M059J (cell line): ENCODE measurements at places on chromosomes 2 and 18. TPM values are rescaled to one million over a fixed set of nuclear protein-coding genes. Genes with fewer than 3 reads are reported as not detected.

The EFHD1 gene
- 0.49 and 1.7 TPM in 2 replicates for total RNA-seq

The CYRIA gene
- total RNA-seq: 0.02 TPM in 1 of 2 replicates, not detected in the other

The ALPG gene
- not detected in 2 replicates for total RNA-seq

The ADCY3 gene
- 18.1 and 22.0 TPM in 2 replicates for total RNA-seq

The DSEL gene
- 26.3 and 40.3 TPM in 2 replicates for total RNA-seq

The APCDD1 gene
- 2.4 and 6.8 TPM in 2 replicates for total RNA-seq

The DNAJC5G gene
- total RNA-seq: not detected in 2 replicates

The PROKR1 gene
- total RNA-seq: 0.17 TPM in 1 of 2 replicates, not detected in the other

The GREB1L gene
- total RNA-seq: 3.9 and 8.9 TPM in 2 replicates

The REG3G gene
- not detected in 2 replicates for total RNA-seq

The HOXD10 gene
- total RNA-seq: 9.3 and 15.0 TPM in 2 replicates

The SEH1L gene
- 28.0 and 40.9 TPM in 2 replicates for total RNA-seq

The RGPD4 gene
- total RNA-seq: not detected in 2 replicates

The IGFBP2 gene
- total RNA-seq: 7.6 and 12.6 TPM in 2 replicates

GRCh38 chr2:224039770-224040440, 819 bp upstream of the SERPINE2 start:
- DNase-seq: no peak

DNA sequence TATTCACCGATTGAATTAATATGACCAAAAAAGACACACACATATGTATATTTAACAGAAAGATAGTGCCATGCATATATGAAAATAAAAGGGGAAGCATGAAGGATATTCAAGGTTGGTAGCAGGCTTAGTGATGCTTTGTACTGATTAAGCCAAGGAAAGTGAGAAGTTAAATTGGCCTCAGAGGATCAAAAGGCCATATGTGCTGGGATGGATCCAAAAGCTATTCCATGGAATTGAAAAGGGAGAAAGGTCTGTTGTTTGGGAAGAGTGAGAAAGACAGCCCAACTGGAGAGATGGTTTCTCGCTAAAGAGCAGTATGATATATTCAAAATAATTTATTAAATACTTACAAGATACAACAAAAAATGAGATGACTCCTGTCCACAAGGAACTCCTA, 65.9 kb downstream of the INSIG2 start:
- no peak for DNase-seq

GRCh38 chr2:20797096-20797495, 25.8 kb downstream of the LDAH start:
- DNase-seq: no peak

DNA sequence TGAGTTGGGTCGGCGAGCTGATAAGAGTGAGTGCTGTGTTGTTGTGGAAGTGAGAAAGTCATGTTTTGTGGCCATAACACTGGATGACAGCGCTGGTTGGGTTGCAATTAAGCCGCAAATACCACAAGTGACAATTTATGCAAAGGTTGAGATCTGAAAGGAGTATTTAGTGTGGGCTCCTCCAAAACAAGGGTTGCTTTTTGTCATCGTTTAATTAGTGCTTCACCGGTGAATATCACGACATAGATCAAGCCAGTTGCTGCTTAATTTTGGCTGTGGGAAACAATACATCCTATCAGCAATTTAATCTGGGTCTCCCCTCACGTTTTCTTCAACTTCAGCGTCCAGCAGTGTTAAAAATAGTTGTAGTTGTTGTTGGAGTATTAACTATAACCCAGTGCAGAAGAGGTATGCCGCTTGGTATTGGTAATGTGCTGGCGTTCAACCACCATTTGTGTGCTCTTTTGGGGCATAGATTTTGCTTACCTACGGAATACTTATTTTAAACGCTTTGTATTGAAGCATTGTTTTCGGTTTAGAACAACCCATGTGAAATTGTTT, 662 bp downstream of the ACVR2A start:
- DNase-seq: peak; percentile 38

DNA sequence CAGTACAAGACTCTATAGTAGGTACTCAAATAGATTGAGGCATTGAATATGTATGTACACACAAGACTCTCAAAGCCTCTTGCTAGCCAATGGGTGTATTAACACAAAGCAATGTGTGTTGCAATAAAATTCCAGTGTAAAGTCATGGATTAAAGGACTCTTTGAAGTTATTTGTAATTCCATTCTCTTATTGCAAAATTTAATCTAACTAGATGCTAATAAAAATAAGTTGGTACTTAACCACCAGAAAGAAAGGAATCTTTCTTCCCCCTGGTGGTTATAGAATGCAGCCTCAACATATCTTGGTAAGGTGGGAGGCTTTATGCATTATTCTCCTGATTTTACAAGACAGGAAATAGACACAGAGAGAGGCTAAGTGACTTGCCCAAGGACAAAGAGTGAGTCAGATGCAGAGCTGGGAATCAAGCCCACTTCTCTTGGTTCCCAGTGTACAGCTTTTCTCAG, 18.0 kb downstream of the LRP1B start:
- peak; percentile 61 for DNase-seq

DNA sequence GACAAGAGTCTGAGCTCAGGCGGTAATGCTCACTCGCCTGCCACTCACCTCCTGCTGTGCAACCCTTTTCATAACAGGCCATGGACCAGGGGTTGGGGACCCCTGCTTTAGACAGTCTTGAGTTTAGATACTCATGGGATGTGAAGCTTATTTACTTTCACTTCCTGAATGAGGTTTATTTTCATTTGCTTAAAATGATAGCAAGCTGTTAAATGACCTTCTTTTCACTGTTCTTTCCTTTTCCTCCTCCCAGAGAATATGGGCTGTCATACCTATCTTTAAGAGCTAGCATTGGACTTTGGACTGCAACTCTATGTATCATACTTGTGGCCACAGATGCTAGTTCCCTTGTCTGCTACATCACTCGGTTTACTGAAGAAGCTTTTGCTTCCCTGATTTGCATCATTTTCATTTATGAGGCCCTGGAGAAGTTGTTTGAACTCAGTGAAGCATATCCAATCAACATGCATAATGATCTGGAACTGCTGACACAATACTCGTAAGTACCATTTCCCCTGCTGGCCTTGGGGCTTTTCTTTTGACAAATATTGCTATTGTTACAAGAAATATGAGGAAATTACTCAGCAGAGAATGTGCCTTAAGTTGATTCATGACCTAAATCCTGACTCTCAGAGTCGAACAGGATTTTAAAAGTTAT, 168.5 kb downstream of the DPP4 start:
- DNase-seq: peak; percentile 83

- DNase-seq: no peak
These were observed 327.5 kb downstream of the KIAA1328 start for GRCh38 chr18:37156330-37156942.

- DNase-seq: no peak
These were observed 548.6 kb downstream of the LRP1B start for GRCh38 chr2:141582213-141582612.
